ENCODE measurements at places on chromosomes 5 and 9. TPM values are rescaled to one million over a fixed set of nuclear protein-coding genes. Genes with fewer than 3 reads are reported as not detected.

The OR1N1 gene
- total RNA-seq, result not detected

The PCDHB13 gene
- total RNA-seq, result 4.8 TPM

GRCh38 chr5:138439477-138440158, 761 bp downstream of the REEP2 start:
- no peak for DNase-seq

The FGF1 gene
- 0.32 TPM for total RNA-seq

The PKD2L2 gene
- total RNA-seq, result 0.64 TPM
